ENCODE measurements at places on chromosomes 13 and 19. TPM values are rescaled to one million over a fixed set of nuclear protein-coding genes. Genes with fewer than 3 reads are reported as not detected.

Gene SRRM5
- total RNA-seq, result 0.21 TPM

Gene THSD1
- total RNA-seq, result not detected

Gene LGI4
- total RNA-seq, result 1.7 TPM

- no peak for DNase-seq
Measured at GRCh38 chr13:63448692-63449091, 2033.0 kb upstream of the PCDH20 start.

DNA sequence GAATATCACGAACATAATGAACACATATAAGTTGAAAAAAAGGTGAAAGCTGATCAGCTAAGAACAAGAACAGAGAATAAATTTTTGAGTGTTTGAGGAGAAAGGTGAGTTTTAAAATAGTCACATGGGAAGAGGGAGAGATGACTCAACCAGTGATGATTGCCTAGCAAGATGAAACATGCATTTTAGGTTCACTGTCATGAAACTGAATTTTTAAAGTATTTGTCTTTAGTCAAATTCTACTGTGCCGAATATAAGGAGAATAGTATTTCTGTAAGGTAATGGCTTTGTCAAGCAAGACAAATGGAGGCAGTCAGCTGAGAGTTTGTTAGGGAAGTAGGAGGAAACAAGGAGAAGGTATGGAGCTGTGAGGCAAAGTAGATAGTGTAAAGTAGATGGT is 2557.4 kb downstream of the PCDH9 start:
- no peak for DNase-seq

Data from activated naive CD4-positive, alpha-beta T cell treated with anti-CD3 and anti-CD28 coated beads for 36 hours (primary cell).